Lower leg skin (tissue), 4 donors: ENCODE measurements at places on chromosomes 16 and 17. TPM values are rescaled to one million over a fixed set of nuclear protein-coding genes. Genes with fewer than 3 reads are reported as not detected.

DNA sequence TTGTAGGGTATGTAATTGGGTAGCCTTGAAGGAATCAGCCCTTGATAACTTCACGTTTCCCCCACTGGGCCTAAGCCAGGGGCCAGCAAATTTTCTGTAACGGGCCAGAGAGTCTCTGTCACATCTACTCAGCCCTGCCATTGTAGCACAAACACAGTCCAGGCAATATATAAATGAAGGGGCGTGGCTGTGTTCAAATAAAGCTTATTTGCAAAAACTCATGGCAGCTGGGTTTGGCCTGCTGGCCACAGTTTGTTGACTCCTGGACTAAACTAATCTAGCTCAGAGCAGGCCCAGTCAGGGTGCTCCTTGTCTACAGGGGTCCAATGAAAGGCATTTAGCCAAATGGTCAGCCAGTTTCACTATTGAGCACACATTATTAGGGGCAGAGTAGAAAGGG, 141.6 kb downstream of the CCDC182 start:
- no peak for DNase-seq

The GPR142 gene
- total RNA-seq, result not detected

- no peak for DNase-seq
These were observed 696.9 kb downstream of the KCNJ2 start for GRCh38 chr17:70865993-70866804.

The ITGAX gene
- total RNA-seq, result 0.30 TPM

DNA sequence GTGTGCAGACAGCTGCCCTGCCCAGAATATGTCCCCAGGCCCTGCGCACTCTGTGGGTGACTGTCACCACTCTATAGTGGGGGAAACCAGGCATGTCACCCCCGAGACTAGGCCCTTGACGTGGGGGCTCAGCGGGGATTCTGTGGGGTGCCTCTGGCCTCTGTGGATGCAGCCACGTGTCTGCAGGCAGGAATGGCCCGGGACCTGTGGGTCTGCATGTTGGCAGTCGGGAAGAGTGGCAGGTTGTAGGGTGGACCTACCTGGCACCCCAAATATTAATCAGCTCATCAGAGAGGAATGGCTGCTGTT, 954 bp downstream of the IL32 start:
- DNase-seq, result no peak

The DRC7 gene
- total RNA-seq, result not detected

GRCh38 chr17:68697850-68698361, 96.7 kb upstream of the FAM20A start:
- DNase-seq, result no peak

The FAM20A gene
- 3.1 TPM for total RNA-seq

- DNase-seq, result no peak
These were observed 77.6 kb downstream of the PRKCA start for GRCh38 chr17:66379996-66380395.

DNA sequence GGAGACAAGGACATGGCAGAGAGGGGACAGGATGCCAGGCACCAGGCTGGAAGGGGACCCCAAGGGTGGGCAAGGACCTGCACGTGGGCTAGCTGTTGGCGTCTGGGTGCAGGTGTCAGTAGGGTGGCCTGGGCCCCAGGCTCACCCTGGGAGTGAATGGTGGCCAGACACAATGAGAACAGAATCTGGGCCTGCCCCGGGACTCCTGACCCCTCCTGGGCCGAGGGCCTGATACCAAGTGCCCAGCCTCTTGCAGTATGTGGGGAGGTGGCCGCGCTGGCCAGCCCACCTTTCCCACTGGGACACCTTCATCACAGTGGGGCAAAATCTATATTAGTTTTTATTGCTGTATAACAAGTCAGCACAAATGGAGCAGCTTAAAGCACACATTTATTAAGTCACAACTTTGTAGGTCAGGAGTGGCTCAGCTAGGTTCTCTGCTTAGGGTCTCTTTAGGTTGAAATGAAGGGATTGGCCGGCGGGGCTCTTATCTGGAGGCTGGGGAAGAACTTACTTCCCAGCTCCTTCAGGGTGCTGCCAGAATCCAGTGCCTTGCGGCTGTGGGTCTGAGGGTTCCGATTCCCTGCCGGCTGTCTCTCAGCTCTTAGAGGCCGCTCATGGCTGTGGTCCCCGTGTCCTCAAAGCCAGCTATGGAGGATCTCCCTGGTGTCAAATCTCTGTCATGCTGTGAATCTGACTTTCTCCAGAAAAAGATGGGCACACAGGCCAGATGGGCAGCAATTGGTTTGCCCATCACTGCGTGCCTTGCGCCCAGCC, 3.6 kb downstream of the PRSS33 start:
- no peak for DNase-seq

DNA sequence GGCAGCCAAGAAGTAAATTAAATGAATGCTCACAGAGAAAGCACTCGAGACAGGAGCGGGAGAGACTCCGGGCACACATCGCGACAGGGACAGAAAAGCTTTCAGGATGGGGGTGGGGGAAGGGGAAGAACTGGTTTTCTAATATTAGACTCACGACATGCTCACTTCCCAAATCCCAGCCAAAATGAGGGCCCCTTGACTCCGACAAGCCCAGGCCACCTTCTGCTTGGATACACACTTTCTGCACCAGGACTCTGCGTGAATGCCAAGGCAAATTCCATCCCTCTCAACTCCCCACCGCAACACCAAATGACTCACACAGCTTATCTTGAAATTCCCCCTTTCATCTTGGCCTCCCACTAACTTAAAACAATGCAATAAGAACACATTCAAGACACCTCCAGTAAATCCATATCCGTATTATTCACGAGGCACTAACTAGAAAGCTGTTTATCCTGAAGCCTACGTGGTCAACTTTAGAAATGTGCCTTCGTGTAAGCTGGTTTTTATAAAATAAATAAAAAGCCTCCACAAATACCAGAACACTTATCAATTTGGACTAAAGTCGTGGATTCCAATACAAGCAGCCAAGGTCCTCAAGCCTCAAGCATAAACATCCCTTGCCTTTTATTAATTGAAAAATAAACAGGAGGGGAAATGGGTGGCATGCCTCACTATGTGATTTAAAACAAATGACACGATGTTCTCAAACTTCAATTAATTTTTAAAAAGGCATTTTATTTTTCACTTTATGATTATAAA, 46.1 kb downstream of the NXN start:
- no peak for DNase-seq

GRCh38 chr16:59527206-59527997, 793.3 kb upstream of the GOT2 start:
- no peak for DNase-seq

- no peak for DNase-seq
These were observed 128.1 kb downstream of the KIF2B start for GRCh38 chr17:53950858-53951250.

- DNase-seq, result no peak
These were observed 4.0 kb downstream of the MAFG start for GRCh38 chr17:81923302-81924260.

GRCh38 chr16:64225696-64226095, 896.2 kb downstream of the CDH11 start:
- DNase-seq, result no peak

The OR2C1 gene
- total RNA-seq, result not detected
